ENCODE measurements at places on chromosomes 11 and 22.

GRCh38 chr22:27215871-27216270 lies 558.5 kb downstream of the MIAT start:
- DNase-seq, result no peak

DNA sequence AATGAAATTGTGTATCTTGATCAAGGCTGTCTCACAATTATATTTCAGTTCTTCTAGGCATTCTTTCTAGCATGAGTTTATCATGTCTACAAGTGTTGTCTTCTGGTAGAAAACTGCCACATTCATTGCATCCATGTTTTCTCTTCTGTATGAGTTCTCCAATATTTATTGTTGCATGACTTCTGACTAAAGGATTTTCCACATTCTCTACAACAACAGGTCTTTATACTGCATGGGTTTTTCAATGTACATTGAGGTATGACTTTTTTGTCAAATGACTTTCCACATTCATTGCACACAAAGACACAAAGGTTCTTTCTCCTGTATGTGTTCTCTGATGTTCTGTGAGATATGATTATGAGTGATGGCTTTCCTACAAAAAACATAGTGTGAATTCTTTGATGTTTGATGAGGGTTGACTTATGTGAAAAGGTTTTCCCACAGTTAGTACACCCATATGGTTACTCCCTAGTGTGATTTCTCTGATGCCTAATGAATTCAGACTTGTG lies 890.6 kb upstream of the CNTN5 start:
- no peak for DNase-seq

- DNase-seq, result no peak
These were observed 186.7 kb downstream of the CADM1 start for GRCh38 chr11:115317277-115318185.

- no peak for DNase-seq
These were observed 25.4 kb downstream of the CCKBR start for GRCh38 chr11:6285019-6285418.

DNA sequence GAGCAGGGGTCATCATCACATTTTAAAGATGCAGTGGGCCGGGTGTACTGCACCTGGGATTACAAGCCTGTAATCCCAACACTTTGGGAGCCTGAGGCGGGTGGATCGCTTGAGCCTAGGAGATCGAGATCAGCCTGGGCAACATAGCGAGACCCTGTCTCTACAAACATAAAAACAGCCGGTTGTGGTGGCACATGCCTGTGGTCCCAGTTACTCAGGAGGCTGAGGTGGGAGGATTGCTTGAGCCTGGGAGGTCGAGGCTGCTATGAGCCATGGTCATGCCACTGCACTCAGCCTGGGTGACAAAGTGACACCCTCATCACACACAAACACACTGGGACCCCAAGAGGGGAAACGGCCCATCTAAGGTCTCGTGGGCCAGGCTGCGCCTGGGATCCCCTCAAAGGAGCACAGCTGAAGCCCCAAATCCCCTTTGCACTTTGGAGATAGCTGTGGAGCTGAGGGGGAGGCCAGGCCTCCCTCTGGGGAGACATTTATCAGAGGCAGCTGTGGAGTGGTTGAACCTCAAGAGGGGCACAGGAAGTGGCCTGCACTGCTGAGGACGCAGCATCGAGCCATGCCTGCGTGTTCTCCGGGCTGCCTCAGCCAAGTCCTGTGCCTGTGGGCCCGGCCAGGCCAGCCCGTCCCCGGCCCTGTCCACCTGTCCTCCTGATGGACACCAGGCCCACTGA lies 27.5 kb downstream of the OSBPL5 start:
- no peak for DNase-seq

All from right renal pelvis (tissue), 4 donors.